HEK293T (cell line): ENCODE measurements at places on chromosomes 2 and 18.

DNA sequence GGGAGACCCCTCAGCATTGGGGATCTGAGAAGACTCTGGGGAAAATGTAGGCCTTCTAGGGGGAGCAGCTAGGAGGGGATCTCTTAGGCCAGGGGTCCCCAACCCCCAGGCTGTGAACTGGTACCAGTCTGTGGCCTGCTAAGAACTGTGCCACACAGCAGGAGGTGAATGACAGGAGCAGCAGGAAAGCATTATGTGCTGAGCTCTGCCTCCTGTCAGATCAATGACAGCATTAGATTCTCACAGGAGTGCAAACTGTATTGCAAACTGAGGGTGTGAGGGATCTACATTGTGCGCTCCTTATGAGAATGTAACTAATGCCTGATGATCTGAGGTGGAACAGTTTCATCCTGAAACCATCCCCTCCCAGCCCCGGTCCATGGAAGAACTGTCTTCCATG, 127.3 kb downstream of the SCG2 start:
- DNase-seq = no peak

DNA sequence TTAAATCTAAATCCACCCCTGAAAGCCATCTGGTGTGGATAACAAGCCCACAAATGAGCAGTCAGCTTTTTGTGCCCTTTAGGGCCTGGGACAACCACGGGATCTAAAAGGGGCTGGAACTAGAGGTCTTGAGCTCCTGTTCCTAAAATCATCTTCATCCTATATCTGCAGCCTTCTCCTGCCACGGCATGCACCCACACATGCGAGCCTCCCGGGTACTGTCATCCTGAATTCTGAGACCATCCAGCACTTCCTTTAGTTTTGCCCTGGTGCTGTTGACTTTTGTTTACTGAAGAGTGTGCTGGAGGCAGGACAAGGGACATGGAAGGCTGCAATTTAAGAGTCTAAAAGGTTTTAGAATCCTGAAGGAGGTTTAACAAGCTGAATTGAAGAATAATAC, 183.2 kb downstream of the FAM210A start:
- DNase-seq = no peak

- DNase-seq = no peak
Measured at GRCh38 chr18:79790996-79791972, 6.5 kb upstream of the KCNG2 start.

- DNase-seq = no peak
Measured at GRCh38 chr2:134727385-134727784, 8.6 kb upstream of the TMEM163 start.

- no peak for DNase-seq
Measured at GRCh38 chr18:79477711-79478483, 82.2 kb downstream of the NFATC1 start.

DNA sequence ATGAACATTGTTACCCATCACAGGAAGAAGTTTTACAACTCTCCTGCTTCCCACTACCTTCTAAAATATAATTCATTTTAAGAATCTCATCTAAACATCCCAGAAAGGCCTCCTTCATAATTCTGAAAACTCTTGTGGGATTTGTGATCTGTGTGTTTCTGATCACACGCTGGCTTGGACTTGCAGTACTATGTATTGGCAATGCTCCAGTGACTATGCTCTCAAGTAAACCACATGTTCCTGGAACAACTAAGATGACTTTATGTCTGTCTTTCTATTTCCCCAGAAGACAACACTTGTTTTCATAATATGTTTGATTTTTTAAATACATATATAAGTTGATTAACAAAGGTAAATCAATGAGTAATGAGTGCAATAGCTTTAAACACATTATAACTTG, 376.6 kb upstream of the NETO1 start:
- no peak for DNase-seq

GRCh38 chr2:59912042-59912441, 641.4 kb downstream of the BCL11A start:
- no peak for DNase-seq

- peak; percentile 81 for DNase-seq
Measured at GRCh38 chr2:176187899-176188773, at the start of gene HOXD1. TSS of gene HOXD1 (plus strand) at chr2:176188668. CDS start at chr2:176188802, 134 bp downstream.

- DNase-seq = no peak
Measured at GRCh38 chr2:144477281-144477956, 42.5 kb downstream of the ZEB2 start.

DNA sequence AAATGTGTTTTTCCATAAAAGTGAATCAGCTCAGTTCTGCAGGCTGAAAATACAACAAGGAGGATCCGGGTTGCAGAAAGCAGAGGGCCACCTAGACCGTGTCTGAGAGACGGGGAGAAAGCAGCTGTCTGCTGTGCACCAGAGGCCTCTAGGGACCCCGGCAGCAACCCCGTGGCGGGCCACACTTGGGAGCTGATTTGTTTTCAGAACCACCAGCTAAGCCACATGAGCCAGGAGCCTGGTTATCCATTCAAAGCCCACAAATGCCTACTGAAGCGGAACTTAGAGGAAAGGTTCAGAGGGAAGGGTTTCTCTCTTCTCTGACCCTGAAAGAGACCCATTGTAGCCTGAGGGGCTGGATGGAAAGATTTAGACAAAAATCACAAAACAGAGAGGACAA, 28.4 kb upstream of the ID2 start:
- no peak for DNase-seq

DNA sequence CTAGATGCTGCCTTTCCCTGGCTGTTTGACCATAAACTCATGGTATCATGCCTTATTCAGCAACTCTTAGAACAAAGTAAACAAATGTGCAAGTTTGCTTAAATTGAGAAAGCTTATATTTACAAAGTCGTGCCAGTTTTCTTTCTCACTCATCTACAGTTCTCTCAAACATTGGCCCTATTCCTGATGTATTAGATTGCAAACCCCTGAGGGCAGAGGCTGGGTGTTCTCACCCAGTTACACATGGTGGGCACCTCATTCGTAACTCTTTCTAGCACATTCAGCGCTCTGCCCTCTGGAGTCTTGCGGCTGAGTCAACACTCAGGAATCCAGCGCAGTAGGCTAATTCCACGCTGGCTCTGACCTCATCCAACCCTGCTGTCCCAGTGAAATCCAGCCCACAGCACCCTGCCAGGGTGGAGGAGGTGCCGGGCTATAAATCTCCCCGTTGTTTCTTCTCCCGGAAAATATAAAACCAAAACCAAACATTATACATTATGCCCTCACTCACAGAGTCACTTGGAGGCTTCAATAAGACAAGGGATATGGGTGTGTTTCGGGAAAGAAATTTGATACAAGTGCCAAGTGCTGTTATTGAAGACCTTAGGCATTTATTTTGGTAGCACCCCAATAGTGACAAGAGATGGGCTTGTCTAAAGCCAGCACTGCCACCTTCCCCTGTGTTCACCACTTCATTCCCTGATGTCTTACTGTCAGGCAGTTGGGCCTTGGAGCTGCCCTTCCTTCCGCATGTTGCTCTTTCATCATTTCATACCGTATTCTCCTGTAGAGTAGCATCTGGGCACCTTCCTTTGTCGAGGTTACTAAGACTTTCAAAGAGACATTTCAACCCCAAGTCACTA, 287.4 kb downstream of the PRKCE start:
- DNase-seq = peak; percentile 72

GRCh38 chr2:210593166-210593565, 36.8 kb downstream of the CPS1 start:
- no peak for DNase-seq

GRCh38 chr2:95061601-95062183, 36.2 kb downstream of the MAL start:
- no peak for DNase-seq

DNA sequence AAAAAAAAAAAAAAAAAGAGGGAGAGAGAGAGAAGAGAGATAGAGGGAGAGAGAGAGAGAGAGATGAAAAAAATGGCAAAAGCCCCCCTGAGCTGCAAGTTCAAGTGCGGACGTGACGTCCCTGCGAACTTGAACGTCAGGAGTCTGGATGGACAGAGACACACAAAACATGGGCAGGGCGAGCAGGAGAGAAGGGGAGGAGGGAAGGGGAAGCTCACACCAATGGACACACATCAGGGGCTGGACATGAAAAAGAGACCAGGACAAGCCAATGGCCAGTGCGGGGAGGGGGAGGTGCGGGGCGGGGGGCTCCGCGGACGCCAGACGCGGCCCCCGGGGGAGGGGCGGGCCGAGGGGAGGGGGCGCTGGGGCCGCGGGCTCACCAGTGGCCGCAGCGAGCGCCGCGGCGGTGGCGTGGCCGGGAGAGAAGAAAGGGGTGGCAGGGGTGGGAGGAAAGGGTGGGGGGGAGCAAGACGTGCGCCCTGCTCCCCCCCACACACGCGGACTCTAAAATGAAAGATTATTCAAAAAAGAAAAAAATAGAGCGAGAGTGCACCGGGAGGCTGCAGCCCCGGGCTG, at the start of gene BCL11A:
BCL11A (minus strand) TSS at position 160 of the 579 bp plus-strand sequence. CDS start 384 bp downstream, outside the sequence.
- peak; percentile 25 for DNase-seq

GRCh38 chr2:121570036-121570666, 39.5 kb downstream of the RNU4ATAC start:
- no peak for DNase-seq

DNA sequence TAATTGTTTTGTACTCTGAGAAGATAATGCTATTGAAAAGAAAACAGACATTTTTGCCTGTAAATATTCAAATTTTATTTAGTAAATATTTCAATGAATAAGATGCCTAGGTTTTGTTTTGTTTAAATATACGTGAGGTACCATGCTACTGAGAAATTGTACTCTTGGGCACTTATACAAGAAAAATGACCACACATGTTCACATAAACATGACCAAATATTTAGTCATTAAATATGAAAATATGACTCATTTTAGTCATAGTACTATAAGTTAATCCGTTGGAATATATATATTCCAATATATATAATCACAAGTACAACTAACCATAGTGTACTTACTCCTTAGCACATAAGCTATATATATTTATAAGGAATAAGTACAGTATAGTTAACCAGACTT, 56.7 kb upstream of the ZNF804A start:
- no peak for DNase-seq

DNA sequence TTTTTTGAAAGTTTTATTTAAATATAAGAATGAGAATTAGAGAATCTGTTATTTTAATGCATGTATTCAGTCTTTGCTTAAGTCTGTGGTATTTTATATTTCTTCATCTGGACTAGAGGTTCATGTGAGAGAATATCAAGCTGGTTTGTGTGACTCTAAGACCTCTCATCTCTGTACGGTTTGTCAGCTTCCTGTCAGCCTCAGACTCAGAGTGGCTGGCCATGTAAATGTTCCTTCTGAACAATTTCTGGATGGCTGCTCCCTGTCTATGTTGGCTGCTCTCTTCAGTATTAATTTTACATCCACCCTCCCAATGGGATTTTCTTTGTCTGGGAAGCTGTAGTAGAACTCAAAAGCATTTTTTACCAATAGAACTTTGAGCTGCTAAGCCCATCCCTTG, 225.3 kb upstream of the THUMPD2 start:
- no peak for DNase-seq

DNA sequence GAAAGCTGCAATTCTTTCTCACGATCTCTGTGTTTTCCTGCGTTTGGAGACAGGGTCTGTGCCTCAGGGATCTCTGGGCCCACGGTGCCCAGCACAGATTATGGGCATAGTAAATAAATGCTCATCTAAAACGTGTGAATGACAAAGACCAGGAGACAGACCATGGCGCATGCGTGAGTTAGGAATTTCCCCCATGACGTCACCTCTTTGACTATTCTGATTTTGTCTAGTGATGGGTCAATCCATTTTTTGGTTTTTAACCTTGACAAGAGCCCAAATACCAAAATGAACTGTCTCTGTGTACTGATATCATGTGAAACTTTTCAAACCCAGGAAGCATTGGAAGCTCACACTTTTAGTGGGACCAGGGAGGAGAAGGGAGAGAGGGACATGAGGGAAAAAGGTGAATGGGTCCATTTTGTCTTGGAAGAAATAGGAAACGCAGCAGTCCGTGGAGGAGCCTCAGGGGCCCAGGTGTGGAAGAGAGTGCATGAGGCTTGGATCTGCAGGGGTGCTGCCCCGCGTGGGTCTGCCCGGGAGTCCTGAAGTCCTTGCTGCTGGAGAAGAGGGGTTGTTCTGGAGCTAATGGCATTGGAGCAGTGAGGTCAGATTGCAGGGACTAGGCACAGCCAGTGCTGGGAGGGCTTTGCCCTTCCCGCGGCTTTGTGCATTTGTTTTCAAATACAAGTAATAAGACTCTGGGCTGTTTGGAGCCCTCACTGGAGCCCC, 172.2 kb downstream of the ASB1 start:
- DNase-seq = no peak

GRCh38 chr18:78238404-78239089, 741.1 kb upstream of the SALL3 start:
- no peak for DNase-seq

DNA sequence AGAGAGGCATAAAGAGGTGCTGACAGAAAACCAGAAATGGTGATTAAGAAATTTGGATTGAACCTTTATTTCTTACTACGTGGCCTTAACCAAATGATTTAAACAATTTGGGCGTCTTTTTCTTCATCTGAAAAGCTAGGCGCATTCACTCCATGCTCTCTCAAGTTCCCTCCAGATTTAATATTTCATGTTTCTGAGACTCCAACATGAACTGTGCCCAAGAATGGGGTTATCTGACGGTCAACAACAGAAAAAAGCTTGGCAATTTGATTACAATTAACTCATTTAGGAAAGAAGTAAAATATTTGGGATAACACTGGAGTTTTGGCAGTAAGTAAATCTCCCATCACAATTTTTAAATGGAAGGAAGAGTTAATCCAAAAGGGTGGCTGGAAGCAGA, 345.4 kb downstream of the ARHGAP15 start:
- DNase-seq = no peak

DNA sequence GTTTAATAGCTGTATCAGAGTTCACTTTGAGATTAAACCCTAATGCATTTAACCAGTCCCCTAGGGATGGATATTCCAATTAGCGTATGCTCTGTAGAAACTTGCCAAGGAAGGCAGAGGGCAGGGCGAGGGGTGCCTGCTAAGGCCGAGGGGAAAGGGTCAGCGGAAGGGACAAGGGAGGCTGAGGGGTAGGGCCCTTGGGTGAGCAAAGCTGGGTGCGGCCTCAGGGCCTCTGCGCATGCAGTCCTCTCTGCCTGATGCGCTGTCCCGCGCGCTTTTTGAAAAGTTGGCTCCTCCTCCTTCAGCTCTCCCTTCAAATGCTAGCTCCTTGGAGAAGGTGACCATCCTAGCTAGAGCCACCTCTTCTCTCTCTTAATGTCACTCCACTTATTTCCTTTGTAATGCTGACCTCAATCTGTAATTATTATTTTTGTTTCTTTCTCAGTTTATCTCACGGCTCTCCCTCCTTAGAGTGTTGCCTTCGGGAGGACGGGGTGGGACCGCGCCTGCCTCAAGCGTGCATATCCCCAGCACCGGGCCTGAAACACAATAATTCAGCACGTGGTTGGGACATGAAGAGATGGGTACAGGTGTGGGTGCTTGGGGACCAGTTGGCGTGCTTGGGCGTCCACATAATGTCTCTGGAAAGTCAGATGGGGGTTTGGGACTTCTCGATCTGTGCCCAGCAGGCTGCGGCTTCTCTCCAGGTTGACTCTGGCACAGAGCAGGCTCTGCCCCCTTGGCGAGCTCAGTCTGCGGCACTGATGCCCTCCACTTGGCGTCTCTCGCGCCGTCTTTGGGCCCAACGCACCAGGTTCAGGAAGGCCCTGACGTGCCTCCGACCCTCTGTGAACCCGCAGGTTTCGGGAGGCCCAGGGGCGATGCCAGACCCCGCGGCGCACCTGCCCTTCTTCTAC, 10.0 kb downstream of the ZAP70 start:
- DNase-seq = no peak

- DNase-seq = no peak
Measured at GRCh38 chr2:104855221-104856085, 1.5 kb downstream of the POU3F3 start.
